Activated gamma-delta T cell treated with anti-CD3 and anti-CD28 coated beads, Interleukin-2, amount 50 U/mL, for 16 hours (primary cell): ENCODE measurements at places on chromosomes 12 and 14.

GRCh38 chr12:76777765-76778216 is 13.9 kb downstream of the ZDHHC17 start:
- no peak for DNase-seq

- DNase-seq, result no peak
Observed at GRCh38 chr12:19915392-19916195, 452.7 kb upstream of the PDE3A start.

DNA sequence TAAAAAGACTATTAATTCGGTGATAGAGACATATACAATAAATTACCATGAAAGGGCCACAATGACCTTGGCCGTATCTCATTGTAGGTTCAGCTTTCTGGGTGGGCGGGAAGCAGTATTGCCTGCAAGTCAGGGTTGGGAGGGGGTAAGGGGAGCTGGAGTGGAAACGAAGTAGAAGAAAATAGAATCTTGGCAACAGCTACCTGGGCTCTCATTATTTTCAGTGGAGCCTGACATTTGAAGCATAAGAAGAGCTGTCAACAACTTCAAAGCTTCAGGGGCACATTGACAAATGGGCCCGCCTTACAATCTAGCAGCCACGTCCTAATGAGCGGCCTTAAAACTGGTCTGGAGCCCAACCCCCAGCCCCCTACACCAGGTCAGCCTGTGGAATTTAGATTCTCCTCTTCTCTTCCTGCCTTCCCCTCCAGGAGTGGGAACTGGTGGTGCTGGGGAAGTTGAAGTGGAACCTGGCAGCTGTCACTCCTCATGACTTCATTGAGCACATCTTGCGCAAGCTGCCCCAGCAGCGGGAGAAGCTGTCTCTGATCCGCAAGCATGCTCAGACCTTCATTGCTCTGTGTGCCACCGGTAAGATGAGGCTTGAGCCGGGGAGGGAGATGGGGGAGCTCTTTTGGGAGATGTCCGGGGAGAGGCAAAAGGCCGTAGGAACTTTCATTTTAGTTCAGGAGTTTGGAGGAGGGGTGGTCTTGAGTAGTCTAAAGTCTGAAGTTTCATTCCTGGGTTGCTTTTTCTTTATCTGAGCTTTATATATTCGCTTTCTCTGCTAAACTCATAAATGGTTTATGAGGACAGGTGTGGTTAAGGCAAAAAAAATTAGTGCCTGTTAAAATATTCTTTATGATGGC is 5.0 kb downstream of the CCND2 start:
- DNase-seq, result no peak

DNA sequence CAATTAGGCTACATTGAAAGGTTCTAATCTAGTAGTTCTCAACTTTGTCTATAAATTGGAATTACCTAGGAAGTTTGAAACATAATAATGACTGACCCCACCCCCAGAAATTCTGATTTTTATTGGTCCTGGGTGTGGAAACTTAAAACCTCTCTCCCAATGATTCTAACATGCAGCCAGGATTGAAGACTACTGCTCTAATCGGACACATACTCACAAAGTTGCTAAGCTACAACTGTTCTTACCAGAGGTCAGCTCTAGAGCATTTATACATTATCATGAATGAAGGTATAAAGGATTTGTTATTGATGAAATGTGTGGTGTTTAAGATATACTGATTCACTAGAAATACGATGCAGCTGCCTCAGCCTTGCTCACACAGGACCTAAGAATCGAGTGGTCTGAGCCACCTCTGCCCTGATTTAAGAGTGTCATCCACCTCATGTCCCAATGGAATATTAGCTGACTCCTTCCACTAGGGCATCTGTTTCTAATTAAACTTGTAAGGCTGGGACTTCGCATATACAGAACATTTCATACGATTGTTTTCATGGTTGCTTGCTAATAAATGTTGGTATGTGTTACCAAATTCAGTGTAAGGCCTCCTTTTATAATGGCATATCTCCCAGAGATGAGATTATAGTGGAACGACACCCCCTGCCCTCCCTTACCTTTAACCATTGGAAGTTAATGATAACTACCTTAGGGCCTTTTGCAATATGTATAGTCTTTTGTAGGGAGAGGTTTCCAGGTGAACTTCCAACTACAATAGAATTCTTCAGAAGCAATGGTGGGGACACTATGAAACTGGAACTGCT is 410.8 kb upstream of the PDE3A start:
- no peak for DNase-seq

GRCh38 chr14:103894034-103894722 is 34.1 kb upstream of the TDRD9 start:
- no peak for DNase-seq

- DNase-seq, result peak; percentile 50
Observed at GRCh38 chr12:121033625-121034349, 5.3 kb downstream of the OASL start.

DNA sequence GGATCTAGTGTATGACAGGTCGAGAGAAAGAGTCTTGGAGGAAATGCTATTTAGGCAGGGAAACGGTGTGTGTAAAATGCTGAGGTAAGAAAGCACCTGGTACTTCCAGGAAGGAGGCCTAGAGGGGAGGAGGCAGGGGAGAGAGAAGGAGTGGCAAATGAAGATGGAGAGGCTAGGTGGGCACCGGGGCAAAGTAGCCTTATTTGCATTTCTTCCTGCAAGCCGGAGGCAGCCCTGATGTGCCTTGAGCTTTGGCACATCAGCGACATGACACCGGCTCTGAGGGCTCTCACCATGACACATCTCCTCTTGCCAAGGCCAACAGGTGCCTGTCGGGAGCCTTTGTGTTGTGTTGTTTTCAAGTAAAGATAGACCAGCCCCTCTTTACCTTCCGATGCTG is 61.6 kb downstream of the CPM start:
- DNase-seq, result no peak

GRCh38 chr14:68219407-68219806 is 399.8 kb downstream of the RAD51B start:
- no peak for DNase-seq

DNA sequence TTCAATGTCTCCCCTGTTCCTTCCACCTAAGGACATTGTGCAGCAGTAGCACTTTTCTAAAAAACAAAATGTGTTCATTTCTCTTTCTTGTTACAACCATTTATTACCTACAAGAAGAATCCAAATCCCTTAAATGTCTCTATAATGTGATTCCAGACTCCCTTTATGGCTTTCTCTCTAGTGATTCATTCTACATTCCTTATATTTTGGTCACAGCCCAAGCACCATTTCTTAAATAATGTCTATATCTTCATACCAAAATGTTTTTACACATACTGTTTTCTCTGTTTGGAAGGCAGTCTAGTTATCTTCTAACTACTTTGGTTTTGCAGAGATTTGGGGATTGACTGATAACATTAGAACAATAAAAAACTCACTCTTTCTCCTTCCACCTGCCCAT is 1037.3 kb upstream of the FLRT2 start:
- DNase-seq, result no peak

DNA sequence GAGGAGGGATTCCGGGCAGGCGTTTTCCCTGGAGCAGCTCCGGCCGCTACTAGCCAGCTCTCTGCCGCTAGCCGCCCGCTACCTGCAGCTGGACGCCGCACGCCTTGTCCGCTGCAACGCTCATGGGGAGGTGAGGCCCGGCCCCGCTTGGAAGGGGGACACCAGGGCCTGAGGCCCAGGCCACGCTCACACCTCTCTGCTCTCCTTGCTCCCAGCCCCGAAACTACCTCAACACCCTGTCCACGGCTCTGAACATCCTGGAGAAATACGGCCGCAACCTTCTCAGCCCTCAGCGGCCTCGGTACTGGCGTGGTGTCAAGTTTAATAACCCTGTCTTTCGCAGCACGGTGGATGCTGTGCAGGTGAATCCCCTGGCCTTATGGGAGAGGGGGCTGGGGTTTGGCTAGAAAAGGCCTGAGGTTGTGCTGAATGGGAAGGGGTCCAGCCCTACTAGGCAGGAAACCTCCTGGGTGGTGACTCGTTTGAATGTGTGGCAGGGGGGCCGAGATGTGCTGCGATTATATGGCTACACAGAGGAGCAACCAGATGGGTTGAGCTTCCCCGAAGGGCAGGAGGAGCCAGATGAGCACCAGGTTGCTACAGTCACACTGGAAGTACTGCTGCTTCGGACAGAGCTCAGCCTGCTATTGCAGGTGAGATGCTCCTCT is 597 bp downstream of the RNF31 start:
- DNase-seq, result no peak

GRCh38 chr14:35866595-35867279 is 40.6 kb downstream of the BRMS1L start:
- no peak for DNase-seq

GRCh38 chr12:15728118-15728598 is 61.0 kb downstream of the EPS8 start:
- DNase-seq, result no peak

DNA sequence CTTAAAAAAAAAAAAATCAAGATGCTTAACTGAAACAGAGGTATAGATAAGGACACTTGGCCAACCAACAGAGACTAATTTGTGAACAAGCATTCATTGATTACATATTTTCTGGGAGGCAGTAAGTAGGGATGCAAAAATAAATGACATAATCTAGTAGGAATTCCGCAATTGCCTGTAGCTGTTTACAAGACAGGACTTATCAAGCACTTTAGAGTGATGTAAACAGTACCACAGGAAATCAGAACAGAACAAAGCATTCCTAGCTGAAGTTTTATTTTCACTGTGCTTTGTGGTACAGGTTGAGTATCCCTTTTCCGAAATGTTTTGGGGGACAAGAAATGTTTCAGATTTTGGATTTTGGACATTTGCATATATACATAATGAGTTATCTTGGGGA is 68.2 kb upstream of the FGD4 start:
- no peak for DNase-seq

GRCh38 chr12:96811083-96811482 is 96.0 kb upstream of the NEDD1 start:
- DNase-seq, result no peak

- no peak for DNase-seq
Observed at GRCh38 chr12:108117163-108117849, 11.8 kb upstream of the WSCD2 start.

- no peak for DNase-seq
Observed at GRCh38 chr14:70947739-70948138, 40.5 kb downstream of the PCNX1 start.

DNA sequence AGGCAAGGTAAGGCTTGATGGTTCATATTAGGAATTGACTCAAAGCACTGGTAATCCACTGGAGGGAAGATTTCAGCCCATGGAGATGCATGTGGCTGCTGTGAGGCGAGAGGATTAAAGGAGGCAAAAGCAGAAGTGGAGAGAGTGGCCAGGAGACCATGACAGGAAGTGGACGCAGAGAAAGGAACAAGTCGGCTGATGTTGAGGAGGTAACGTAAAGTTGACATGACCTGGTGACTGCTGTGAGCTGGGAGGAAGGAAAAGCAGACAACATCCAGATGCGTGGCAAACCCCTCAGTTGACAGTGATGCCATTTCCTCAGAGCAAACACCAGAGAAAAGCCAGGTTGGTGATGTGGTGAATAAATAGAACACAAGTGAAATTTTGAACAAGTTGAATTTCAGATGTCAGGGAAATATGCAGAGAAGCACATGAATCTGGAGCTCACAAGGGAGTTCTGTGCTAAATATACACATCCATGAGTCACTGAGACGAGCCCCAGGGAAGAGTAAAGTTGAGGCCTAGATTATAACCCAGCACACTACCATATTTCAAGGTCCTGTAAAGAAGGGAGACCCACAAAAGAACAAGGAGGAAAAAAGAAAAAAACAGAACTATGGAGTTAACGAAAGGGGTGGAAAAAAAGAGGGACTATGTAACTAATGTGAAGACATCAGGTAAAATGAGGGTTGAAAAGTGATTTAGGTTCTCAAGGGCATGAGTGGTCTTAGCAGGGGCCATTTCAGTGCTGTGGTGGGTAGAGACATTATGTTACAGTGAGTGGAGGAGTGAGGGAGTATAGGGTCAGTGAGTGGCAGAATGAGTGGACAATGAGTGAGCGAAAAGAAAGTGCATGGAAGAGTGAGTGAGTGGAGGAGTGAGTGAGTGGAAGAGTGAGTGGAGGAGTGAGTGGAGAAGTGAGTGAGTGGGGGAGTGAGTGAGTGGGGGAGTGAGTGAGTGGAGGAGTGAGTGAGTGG is 61.6 kb upstream of the GZMB start:
- DNase-seq, result no peak

DNA sequence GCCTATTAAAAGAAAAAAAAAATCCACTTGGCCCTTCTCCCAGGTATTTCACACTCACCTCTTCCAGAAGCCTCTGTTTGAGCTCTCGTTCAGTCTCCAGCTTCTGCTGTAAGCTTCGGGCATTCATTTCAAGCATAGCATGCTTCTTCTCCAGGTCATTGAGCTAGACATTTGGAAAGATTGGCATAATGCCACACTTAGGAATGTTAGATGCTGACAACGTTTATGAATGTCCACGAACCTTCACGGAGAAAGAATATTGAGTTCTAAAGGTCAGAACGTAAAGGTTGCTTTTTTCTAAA is 60.5 kb downstream of the PRKAB1 start:
- no peak for DNase-seq

- no peak for DNase-seq
Observed at GRCh38 chr12:103687253-103687652, 100.2 kb downstream of the STAB2 start.

- DNase-seq, result no peak
Observed at GRCh38 chr12:121797937-121798786, 4.7 kb upstream of the RHOF start.

- DNase-seq, result no peak
Observed at GRCh38 chr14:95679998-95680735, 6.1 kb upstream of the TCL1B start.

DNA sequence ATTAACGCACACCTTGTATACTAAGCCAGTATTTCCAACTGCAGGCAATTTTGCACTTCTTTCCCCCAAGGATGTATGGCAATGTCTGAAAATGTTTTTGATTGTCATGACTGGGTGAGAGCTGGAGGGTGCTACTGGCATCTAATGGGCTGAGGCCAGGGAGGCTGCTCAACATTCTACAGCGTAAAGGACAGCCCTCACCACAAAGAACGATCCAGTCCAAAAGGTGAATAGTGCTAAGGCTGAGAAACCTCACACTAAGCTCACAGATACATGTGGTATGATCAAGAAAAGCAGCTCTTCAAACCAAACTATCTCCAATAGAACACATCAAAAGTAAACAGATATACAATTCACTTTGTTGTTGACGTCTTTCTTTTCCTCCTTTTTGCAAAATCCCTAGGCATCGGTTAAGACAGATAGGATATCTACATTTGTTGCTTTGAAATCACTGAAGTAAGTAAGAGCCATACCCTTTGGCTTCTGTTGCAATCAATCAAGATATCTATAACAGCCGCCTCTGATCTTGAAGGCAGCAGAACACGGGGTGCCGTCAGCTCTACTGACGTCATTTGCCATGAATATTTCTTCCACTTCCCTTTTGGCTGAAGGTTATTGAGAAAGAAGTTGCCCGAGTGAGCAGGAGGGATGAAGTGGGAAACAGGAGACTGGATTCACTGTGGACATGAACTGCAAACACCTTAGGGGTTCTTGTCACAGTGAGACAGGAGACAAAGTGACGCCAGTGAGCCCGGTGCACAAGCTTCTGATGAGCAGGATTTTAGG is 218.3 kb downstream of the FOXN3 start:
- no peak for DNase-seq

GRCh38 chr12:52300796-52301691 is 9.7 kb upstream of the KRT81 start:
- DNase-seq, result no peak
